ENCODE measurements at places on chromosomes 1 and 21.

GRCh38 chr21:33831962-33832659 lies 83.5 kb downstream of the ATP5PO start:
- no peak for DNase-seq

- no peak for DNase-seq
Observed at GRCh38 chr1:214451596-214451995, 99.8 kb downstream of the PTPN14 start.

DNA sequence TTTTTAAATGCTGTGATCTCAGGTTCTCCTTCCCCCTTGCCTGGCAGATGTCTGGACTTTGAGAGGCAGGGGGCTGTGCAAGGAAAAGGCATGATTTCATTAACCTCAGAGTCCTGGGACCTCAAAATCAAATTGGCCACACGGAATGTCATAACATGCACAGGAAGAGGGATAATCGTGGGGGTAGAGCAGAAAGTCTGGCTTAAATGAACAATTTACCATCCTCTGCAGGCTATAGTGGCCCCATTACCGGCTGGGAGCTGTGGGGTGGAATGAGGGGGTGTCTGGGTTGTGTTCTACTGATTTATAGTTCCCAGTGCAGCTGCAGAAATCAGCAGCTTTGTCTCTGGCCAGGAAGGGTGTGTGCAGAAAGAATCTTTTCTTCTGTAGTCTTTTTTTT lies 10.8 kb downstream of the OPRD1 start:
- DNase-seq: no peak

- DNase-seq: no peak
Observed at GRCh38 chr1:157597959-157598667, at the start of gene FCRL4. FCRL4 (minus strand) TSS chr1:157598085; CDS start chr1:157597944, 141 bp downstream.

GRCh38 chr1:58898739-58899586 lies 115.1 kb upstream of the JUN start:
- DNase-seq: no peak

DNA sequence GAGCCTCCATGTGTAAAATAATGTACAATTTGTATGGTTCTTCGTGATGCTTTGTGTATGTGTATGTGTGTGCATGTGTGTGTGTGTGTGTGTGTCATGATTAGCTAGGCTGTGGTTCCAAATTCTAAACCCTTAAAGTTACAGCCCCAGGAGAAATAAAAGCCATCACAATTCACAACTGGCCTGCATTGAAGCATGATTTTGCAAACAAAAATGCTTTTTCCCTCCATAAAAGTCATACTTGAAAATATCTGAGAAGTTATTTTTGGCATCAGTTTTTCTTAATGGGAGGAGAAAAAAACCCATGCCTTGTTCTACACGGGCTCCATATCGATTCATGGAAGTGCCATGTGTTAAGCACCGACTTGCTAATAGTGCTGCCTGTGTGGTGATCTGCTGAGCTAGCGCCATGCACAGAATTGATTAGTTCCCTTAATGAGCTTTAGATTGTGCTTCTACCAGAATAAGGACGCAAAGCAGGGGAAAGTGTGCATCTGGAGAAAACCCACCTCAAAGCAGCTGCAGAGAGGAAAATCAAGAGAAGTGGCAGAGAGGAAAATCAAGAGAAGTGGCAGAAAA lies 207.3 kb downstream of the DSCAM start:
- DNase-seq: no peak

GRCh38 chr1:170691258-170691657 lies 27.3 kb downstream of the PRRX1 start:
- no peak for DNase-seq

GRCh38 chr1:3959361-3959760 lies 59.3 kb upstream of the C1orf174 start:
- DNase-seq: no peak

- peak; percentile 18 for DNase-seq
Observed at GRCh38 chr1:178465011-178465410, 31.8 kb downstream of the CLEC20A start.

DNA sequence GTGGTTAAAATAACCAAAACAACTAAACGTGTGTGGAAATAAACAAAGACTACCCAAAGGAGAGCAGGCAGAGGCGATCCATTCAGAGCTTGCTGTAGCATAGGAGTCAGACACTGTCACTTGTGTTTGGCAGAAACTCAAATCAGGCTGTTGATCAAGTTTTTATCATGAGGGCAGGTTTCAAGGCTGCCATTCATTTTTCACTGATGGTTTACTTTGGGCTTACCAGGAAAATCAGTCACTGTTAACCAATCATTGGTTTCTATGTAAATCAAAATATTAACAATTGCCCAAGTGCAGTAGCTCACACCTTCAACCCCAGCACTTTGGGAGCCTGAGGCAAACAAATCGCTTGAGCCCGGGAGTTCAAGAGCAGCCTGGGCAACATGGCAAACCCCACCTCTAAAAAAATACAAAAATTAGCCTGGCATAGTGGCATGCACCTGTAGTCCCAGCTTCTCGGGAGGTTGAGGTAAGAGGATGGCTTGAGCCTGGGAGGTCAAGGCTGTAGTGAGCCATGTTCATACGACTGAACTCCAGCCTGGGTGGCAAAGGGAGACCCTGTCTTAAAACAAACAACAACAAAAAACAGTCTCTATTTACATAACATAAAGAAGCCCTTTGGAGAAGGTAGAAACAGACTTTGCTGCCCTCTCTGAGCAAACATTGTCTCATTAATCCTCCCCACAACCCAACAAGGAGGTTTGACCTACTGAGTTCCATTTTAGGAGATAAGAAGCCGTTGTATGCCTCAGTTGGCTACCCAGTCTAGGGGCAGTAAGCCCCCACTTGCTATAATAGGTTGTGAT lies 21.1 kb upstream of the ETS2 start:
- DNase-seq: no peak

GRCh38 chr1:230493264-230493663 lies 67.1 kb upstream of the PGBD5 start:
- no peak for DNase-seq

GRCh38 chr1:62113507-62113906 lies 81.1 kb upstream of the L1TD1 start:
- DNase-seq: no peak

- DNase-seq: no peak
Observed at GRCh38 chr1:4468386-4468785, 186.0 kb upstream of the AJAP1 start.

DNA sequence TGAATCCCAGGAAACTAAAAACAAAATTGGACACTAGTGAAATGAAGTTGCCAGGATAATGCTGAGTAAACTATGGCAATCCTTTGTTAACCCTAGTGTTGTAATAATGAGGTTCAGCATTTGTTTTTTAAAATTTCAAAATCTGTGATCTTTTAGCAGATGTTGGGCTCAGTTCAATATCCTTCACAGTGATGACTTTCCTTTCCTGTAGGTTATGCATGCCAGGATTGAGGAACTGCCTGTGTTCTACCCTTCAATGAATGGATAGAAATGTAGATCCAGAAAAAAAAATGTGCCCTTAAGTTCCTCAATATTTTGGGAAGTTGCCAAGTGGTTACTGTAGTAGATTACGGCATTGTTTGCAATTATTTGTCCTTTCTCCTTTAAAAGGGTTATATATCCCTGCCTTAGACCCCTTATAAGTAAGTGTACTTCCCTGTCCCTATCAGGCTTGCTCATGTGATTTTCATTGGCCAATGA lies 35.5 kb upstream of the IRF2BP2 start:
- no peak for DNase-seq

DNA sequence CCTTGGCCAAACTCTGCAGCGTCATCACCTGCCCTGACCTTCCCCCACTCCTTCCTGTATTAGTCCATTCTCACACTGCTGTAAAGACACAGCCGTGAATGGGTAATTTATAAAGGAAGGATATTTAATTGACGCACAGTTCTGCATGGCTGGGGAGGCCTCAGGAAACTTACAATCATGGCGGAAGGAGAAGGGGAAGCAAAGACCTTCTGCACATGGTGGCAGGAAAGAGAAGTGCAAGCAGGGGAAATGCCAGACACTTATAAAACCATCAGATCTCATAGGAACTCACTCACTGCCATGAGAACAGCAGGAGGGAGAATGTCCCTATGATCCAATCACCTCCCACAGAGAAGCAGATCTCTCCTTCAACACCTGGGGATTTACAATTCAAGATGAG lies 408.5 kb downstream of the PTPRU start:
- no peak for DNase-seq

- no peak for DNase-seq
Observed at GRCh38 chr1:63799820-63800219, 26.0 kb downstream of the ROR1 start.

DNA sequence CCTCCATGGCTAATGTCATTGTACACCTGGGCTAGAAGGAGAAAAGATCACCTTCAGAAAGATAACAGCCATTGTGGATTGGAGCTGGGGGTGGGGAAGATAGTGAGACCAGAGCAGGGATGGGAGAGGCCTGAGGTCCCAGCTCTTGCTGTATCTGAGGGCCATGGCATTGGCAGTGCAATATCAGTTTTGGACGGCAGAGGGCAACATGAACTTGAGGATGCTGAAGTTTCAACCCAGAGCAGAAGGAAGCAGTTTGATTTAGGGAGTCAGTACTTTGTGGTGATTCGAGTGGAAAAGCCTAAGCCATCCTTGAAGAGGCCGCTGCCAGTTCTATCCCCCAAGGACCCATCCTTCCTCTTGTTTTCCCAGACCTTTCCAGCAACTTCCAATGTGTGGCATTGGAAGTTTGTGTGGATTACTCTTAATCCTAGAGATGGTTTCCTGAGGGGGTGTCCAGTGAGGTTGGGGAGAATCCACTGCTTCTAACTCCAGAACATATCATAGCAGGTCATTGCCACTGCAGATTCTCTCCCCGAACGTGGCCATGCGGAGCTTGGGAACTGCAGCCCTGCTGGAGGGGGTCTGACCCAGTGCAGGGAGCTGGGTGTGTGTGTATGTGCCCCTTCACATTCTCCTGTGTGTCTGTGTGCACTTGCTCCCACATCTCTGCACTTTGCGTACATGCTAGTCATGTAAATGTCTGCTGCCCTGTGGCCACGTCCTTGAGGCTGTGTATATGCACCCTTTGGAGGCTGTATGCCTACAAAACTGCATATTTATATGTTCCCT lies 24.1 kb downstream of the SLC26A9 start:
- DNase-seq: peak; percentile 83

- DNase-seq: no peak
Observed at GRCh38 chr1:38817267-38818174, 42.1 kb downstream of the RRAGC start.

- DNase-seq: peak; percentile 72
Observed at GRCh38 chr1:21229246-21230000, 52.7 kb upstream of the EIF4G3 start.

DNA sequence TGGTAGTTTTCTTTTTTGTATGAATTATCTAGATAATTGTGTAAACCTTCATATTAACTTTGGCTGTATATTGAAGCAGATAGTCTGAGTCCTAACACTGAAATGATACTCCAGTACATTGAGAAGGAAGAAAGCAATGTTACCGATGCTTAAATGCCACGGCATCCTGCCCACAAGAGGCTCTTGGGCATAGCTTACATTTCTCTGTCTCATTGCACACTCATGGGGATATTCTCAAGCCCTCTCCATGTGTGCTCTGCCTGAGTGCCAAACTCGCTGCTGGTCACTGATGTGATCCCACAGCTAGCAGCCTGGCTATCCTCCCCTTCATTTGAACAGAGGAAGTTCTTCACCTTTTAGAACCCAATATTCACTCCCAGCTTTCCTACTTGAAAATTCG lies 179.4 kb downstream of the TGFB2 start:
- DNase-seq: no peak

DNA sequence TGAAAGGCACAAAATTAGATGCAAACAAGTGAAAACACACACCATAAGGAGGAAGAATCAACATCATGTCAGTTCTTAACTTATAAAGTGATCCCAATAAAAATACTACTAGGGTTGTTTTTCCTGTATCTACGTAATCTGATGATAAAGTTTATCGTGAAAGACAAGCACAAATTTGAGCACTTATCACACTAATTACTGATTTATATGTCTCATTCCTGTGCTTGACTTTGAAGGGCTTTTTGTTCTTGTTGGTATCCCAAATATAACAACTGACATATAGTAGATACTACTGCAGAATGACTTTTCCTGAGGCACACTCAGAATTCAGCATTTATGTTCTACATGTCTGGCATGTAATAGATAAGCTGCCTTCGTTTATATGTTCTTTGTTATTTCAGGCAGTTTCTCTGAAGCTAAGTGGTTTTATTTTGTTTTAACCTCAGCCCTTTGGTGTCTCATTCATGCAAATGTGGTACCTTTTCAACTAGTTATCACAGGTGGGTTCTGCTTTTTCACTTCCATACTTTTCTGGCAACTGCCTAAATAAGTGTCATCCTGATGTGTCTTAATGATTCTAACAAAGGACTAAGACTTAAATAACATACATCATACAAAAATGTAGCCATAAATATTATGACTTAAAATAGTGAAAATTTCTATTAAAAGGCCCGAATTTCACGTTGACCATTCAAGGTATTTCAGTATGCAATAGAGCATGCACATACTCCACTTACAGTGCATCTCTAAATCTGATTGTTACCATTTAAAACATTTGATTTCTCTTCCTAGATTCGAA lies 73.2 kb downstream of the LRRC8C start:
- DNase-seq: no peak

DNA sequence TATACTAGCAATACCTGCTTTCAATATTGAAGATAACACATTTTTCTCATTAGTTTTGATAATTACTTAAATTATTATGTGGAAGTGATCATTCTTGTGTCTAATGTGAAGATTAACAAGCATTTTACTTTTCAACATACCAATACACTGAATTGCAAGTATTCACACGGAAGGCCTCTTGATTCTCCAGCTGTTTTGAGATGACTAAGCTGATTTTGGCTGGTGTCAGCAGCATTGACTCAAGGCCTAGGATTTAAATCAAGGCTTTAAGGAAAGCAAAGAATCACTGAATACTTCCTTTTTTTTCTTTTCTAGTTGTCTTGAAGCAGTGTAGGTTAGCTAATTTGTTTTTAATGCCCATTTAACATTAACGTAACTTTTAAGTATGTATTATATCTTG lies 373.7 kb downstream of the SRGAP2C start:
- peak; percentile 76 for DNase-seq

GRCh38 chr1:101298663-101299062 lies 61.8 kb downstream of the S1PR1 start:
- no peak for DNase-seq
